ENCODE measurements at places on chromosomes 12 and 14.

GRCh38 chr12:54593135-54593534 is 4.7 kb upstream of the PPP1R1A start:
- no peak for DNase-seq

DNA sequence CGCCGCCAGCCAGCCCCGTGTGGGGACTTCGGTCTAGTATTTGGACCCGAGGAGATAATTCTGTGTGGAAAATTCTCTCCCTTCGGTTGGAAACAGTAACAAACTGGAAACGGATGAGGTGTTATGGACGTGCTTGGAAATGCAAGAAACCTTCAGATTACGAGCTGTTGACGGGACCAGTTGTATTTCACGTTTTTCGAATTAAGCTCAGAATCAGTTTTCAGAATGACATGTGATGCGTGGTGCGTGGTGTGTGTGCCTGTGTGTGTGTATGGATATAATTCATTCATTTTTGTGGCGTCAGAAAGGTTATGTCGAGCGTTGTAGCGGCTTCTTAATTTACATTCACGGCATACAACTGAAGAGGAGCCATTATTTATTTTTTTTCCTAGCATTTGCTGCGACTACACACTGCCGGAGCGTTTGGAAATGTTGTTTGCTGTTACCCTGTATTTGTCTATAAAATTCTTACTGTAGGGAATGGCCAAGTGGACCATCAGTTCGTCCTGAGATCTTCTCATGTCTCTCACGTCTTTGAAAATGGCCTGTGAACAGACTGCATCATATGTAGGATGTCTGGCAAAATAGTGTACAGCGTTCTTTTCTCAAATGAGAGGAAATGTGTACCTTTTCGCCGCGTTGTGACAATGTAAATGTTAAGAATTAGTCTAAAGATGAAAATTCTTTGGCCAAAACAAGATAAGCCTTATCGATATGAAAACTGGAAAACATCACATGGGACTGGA is 1.3 kb downstream of the TRAF3 start:
- peak; percentile 43 for DNase-seq

- no peak for DNase-seq
Observed at GRCh38 chr12:116188581-116188980, 88.9 kb downstream of the MED13L start.

- no peak for DNase-seq
Observed at GRCh38 chr14:34179727-34180126, 228.9 kb upstream of the EGLN3 start.

DNA sequence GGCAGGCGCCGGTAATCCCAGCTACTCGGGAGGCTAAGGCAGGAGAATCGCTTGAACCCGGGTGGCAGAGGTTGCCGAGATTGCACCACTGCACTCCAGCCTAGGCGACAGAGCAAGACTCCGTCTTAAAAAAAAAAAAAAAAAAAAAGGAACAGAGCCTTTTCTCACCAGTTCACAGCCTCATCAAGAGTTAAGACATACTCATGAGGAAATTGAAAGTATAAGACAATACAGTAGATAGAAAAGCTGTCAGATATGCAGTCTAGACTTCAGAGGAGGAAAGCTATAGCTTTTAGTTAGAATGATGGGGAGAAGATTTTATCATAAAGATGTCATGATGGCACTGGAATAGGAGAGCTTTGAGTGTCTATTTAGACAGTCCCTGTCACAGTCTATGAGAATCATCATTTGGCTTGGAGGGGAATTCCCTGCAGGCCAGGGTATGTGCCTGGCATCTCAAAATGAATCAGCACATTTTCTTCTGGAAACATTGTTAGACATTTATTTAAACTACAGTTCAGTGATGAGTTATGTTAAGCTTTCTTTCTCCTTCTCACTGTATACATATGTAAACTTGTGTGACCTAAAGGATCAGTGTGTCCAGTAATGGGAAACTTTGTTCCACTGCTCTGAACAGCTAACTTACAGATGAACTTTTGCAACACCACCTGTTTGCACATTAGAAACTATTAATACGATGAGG is 2.9 kb upstream of the RAB35 start:
- DNase-seq: peak; percentile 41

DNA sequence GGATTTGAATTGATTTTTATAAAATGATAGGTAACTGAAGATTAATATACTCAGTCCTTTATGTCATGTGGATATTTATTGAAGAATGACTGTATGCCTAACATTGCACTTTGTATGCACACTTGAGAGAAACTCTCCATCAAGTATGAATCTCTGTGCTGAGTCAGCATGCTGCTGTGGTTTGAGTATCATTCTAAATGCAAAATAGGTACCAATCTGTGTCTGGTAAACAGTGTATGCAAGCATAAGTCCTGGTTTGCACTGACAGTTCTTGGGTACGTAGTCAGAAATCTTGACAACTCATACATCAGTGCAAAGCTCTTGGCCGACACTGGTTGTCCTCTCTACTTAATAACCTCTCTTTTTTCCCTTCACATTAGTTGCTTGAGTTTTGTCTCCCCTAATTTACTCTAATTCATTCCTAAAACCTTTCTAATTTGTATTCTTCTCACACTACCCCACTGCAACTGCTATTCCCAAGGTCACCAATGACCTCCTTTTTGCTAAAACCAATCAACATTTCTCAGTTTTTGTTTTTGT is 21.8 kb downstream of the MGAT4C start:
- no peak for DNase-seq

DNA sequence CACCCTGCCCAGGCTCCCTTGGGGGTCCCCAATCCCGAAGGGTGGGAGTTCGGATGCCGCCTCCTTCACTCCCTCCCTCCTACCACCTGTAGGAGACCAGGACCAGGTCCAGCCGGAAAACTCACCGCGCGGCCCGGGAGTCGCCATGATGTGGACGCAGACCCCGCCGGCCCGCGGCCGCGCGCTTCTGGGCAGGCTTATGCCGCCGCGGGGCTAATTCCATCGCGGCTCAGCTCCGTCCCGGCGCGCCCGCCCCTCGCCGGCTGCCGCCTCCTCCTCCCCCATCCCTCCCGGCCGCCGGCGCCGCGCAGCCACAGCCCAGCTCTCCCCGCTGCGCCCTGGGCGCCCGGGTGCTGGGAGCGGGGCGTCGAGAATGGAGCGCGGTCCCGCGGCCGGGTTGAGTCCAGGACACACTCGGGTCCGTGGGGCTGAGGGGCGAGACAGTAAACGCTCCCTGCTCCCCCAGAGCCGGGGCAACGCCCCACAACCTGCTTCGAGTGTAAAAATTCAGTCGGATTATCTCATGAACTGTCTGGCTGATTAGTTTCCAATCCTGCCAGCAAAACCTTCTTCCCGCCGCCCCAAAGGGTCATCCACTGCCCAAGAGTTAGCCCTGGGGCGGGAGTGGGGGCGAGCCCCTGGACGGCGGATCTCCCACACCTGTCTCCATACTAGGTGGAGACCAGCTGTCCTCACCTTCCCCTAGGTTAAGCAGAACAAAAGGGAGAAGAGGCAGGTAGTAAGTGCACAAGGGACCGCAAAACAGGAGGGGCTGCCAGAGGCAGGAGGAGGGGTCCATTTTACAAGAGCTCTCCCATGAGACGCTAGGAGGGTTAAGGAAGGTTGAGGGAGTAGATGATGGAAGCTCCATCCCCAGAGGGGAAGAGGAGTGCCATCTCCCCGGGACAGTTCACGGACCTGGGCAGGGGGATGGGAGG is at the start of gene ANO2:
Gene ANO2, minus strand, starts transcription at position 189 of the 938 bp plus-strand sequence. Its CDS starts 42 bp downstream, at position 147.
- no peak for DNase-seq

- DNase-seq: no peak
Observed at GRCh38 chr12:48678551-48679185, 3.4 kb downstream of the KANSL2 start.
